ENCODE measurements at places on chromosomes 5 and 9.

DNA sequence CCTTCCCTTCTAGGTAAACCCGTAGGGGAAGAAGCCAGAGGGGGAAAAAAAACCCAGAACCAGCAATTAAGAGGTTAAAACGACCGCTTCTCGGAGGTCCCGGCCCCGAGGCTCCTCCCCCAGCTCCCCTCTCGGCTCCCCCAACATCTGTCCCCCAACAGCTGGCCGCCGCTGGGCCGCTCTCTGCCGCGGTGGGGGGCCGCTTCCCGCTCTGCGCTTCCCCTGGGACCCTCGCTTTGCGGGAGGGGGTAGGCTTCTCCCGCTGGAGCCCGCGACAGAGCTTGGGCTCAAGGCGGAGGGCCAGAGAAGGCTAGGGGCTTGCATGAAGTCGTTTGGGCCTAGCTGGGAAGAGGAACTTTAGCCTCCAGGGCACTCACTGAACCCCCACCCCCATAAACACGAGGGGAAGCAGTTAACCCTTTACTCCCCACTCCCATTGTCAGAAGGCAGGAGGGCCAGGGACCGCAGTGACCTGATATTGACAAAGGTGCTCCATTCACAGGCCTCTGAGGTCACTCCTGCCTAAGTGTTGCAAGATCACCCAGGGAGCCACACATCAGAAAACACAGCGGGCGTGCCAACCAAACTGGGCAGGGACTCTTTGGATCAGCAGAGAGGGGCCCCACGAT, 7.5 kb downstream of the LHX6 start:
- DNase-seq = no peak

- DNase-seq = no peak
These were observed 7.2 kb downstream of the GRHPR start for GRCh38 chr9:37429441-37430285.

DNA sequence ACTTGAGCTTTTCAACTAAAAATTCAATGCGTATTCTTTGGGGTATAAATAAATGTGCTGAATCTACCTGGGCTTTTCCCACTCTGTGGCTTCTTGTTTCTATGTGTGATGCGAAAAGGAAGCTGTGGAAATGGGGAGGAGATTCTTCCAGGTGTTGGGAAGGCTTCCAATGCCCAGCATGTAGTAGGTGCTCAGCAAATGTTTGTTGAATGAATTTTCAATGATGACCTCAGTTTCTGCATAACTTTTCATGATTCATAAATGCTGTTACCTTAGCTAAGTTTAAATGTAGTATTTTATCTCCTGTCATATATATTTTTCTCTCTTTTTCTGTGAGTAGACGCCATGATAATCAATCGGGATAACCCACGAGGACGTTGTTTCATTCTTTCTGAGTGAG, 25.6 kb upstream of the KCNMB1 start:
- DNase-seq = no peak

DNA sequence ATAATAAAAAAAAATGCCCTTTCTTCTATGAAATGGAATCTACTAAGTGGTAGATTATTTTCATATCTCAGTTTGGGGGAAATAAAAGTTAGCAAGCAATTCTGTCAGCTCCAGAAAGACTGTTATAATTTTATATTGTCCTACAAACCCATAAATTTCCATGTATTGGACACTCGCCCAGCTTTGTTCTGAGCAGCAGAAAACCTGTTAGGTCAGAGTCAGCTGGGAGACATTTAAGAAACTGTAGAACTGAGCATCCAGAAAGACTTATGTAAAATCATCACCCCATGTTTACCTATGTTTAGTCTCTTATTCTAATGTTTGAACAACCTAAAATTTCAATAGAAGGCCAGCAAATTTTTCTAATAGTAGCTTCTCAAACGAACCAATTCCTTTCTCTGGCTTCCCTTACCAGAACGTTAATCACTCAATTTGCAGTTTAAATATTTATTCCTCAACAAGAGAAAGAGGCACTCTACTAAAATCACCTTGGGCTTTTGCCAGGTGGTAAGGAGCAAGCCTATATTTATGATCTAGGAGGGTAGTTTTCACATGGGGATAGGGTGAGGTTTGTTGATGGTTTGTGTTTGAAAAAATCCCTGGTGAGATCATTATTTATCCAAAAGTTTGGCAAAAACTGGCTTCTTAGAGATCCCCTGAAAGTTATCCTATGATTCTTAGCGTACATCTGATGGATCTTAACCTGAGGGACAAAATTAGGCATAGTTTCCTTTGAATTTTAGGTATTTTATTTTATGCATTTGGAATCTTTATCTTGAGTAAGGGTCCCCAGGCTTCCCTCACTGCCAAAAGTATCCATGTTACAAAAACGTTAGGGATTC, 34.4 kb downstream of the MACROH2A1 start:
- DNase-seq = no peak

- no peak for DNase-seq
These were observed 287.0 kb downstream of the GAS1 start for GRCh38 chr9:86660146-86660943.

- no peak for DNase-seq
These were observed 19.8 kb upstream of the FAM151B start for GRCh38 chr5:80468131-80468530.
